ENCODE measurements at places on chromosomes 11 and 22.

GRCh38 chr22:40199852-40200251 is 22.1 kb downstream of the TNRC6B start:
- no peak for DNase-seq

DNA sequence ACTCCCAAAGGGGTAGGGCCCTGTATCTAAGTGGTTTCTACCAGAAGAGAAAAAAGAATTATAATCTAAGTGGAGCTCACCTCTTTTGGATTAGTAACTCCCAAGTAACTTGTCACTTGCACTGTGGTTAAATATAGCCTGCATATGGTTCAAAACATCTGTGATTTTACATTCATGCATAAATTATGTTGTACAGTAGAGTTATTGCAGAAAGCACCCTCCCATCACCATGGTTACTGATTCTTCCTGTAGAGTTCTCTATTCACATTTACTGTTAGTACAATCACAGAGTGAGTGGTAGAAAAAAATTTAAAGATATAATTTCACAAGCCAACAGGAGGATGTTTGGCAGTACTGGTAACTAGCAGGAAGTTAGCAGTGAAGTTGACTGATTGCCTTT is 80.4 kb downstream of the LRRC4C start:
- DNase-seq, result peak; percentile 61

DNA sequence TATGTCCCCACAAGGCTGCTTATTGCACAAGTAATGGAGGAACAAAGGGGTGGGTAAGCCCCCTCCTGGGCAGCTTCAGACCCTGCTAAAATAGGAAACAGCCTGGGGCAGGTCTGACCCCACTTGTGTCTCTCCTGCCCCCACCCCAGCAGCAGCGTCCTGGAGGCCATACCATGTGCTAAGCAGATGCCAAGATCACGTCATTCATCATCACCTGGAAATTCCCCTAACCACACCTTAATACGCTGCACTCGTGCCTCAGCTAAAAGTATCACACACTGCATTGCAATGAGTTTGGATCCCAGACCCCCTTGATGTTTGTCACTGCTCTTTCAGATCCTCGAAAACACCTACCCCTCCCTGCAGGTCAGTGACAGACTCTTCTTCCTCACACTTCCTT is 27.8 kb upstream of the GGTLC2 start:
- DNase-seq, result no peak

GRCh38 chr22:49810363-49811019 is 17.2 kb downstream of the BRD1 start:
- peak; percentile 7 for DNase-seq

DNA sequence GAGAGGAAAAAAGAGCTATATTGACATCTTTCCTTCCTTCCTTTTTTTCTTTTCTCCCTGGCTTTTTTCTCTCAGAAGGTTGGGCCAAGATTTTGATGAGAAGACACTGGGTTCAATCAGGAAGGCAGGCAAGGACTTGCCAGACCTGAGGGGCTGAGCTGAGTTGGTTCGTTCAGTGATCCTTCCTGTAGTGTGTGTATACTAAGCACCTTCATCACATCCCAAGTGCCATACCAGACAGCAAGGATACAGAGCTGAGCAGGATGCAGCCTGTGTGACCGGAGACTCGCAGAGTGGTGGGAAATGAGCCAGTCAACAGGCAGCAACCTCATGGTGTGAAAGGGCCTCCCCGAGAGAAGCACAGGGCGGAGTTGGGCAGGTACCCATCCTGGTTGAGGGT is 95.5 kb downstream of the SPON1 start:
- no peak for DNase-seq

DNA sequence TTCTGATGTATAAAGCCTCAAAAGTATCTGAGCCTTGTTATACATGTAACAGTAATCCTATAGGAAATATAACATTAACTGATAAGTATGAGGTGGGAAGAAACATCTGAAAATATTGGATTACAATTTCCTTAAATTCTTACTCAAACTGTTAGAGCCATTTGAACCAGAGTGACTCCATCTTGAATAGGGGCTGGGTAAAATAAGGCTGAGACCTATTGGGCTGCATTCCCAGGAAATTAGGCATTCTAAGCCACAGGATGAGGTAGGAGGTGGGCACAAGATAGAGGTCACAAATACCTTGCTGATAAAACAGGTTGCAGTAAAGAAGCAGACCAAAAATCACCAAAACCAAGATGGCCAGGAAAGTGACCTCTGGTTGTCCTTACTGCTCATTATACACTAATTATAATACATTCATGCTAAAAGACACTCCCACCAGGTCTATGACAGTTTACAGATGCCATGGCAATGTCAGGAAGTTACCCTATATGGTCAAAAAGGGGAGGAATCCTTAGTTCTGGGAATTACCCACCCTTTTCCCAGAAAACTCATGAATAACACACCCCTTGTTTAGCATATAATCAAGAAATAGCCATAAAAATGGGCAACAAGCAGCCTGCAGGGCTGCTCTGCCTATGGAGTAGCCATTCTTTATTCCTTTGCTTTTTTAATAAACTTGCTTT is 114.9 kb downstream of the PGR start:
- DNase-seq, result no peak

- peak; percentile 59 for DNase-seq
Observed at GRCh38 chr22:36569999-36570398, 41.0 kb upstream of the EIF3D start.

Measured in fibroblast of upper back skin (primary cell).